ENCODE measurements at places on chromosomes 13 and 19.

GRCh38 chr13:100630555-100630954, 42.0 kb upstream of the GGACT start:
- DNase-seq, result no peak
- peaks cover 62% of the 10 kb centered on the region for H3K36me3 ChIP-seq
- no peak overlapping the region for H3K4me3 ChIP-seq
- no peaks in the 10 kb centered on the region for H3K27me3 ChIP-seq

GRCh38 chr19:30089086-30089665, 147.1 kb downstream of the URI1 start:
- H3K4me1 ChIP-seq, result peaks cover 2% of the 10 kb centered on the region
- no peaks in the 10 kb centered on the region for H3K27me3 ChIP-seq
- H3K27ac ChIP-seq, result no peak overlapping the region
- H3K4me3 ChIP-seq, result no peak overlapping the region

GRCh38 chr13:77740097-77740735, 42.7 kb downstream of the SLAIN1 start:
- H3K4me3 ChIP-seq, result no peak overlapping the region
- no peaks in the 10 kb centered on the region for H3K27me3 ChIP-seq
- H3K27ac ChIP-seq, result no peak overlapping the region
- H3K4me1 ChIP-seq, result peaks cover 15% of the 10 kb centered on the region
- peaks cover 25% of the 10 kb centered on the region for H3K36me3 ChIP-seq
- DNase-seq, result no peak

GRCh38 chr19:44529536-44529935, at the start of gene CEACAM20:
TSS of gene CEACAM20 (minus strand) at chr19:44529675. CDS start at chr19:44529509, 166 bp downstream.
- DNase-seq, result no peak
- H3K27ac ChIP-seq, result no peak within 1 kb of the TSS
- H3K4me3 ChIP-seq, result no peak within 1 kb of the TSS
- no peaks in the 10 kb centered on the region for H3K27me3 ChIP-seq
- H3K36me3 ChIP-seq, result no peaks in the 10 kb centered on the region

GRCh38 chr13:26471807-26472206, 85.7 kb upstream of the WASF3 start:
- H3K4me3 ChIP-seq, result no peak overlapping the region
- H3K27me3 ChIP-seq, result peaks cover 4% of the 10 kb centered on the region
- no peak for DNase-seq
- peaks cover 8% of the 10 kb centered on the region for H3K4me1 ChIP-seq
- H3K36me3 ChIP-seq, result no peaks in the 10 kb centered on the region

- no peak overlapping the region for H3K27ac ChIP-seq
- H3K27me3 ChIP-seq, result no peaks in the 10 kb centered on the region
- no peaks in the 10 kb centered on the region for H3K4me1 ChIP-seq
- H3K4me3 ChIP-seq, result no peak overlapping the region
Observed at GRCh38 chr13:71213252-71213821, 653.7 kb downstream of the DACH1 start.

Measured in activated CD8-positive, alpha-beta memory T cell treated with anti-CD3 and anti-CD28 coated beads, Interleukin-2, amount 10 ng/mL, durations not matched to agents 7 days and 5 days (primary cell).